ENCODE measurements at places on chromosomes 5 and 9.

DNA sequence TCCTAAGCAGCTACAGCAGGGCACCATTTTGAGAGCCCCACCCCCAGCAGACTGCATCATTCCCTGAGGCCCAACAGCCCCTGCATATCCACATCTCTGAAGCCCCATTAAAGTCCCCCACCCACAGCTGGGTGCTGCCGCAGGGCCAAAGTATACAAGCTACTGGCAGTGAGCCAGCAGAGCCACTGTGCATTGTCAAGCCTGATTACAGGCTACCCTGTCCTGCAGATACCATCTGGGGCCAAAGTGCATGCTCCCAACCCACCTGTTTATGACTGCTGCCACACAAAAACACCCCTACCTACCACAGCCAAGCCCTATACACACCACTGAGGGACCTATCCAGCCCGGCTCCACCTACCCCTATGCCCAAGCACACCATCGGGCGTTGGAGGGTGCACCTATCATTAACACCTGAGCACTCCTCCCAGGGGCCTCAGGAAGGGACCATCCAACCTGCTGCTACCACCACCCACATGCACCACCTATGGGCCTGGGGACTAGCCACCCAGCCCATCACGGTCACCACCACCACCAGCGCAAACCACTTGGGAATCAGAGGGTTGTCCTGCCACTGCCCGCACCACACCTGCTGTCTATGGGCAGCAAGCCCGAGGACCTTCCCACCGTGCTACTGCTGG lies 105.0 kb downstream of the PLPP1 start:
- DNase-seq: no peak

DNA sequence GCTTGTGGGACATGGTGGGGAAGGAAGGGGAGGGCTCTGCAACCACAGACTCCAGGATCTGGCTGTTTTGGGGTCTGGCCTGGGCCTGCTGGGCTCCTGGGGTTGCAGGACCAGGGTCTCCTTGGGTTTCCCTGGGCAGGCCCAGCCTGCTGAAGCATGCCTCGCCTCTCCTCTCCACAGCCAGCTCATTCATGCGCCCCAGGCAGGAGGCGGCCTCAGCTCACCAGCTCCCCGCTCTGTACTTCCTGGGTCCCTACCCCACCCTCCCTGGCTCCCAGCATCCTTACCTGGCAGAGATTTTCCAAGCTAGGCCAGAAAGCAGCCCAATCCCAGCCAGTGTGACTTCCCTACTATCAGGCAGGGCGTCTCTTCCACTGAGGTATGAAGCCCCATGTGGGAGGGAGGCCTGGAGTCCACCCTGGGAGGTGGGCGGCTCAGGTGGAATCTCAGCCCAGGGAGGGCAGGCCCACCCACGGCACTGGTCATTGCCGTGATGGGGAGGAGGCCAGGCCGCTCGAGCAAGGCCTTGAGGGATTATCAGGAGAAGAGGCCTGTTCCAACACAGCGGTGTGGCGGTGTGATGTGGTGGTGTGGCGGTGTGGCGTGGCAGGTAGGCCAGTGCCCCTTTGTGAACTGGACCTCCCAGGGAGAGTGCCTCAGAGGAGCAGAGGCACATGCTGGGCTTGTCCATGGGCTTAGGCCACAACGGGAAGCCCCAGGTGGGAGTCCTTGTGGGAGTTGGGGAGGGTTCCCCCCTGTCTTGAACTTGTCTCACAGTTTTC lies 103.4 kb downstream of the DAB2IP start:
- DNase-seq: no peak

- no peak for DNase-seq
Observed at GRCh38 chr5:158561562-158562190, 538.0 kb downstream of the EBF1 start.

DNA sequence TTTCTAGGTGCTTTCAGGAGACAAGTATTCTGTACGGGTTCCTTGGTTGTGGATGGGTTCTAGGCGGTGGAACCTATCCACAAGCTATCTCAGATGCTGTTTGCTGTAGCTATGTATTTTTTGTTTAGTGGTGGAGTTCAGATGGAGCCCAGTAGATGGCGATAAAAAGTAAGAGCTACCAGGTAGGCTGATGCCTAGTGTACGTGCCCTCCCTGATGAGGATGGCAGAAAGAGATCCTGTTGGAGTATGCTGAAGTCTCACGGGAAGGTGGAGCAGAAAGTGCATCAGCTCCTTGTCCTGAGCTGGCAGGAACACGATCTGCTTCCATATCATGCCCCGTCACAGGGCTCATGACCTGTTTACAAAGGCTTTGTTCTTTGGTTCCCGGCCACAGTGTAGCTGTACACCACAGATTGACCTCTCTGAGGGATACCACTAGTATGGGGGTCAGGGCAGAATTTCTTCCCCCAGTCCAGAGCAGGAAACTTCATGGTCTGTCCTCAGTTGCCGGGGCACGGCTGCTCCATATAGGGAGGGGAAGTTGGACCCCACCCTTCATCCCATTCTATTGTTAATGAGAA lies 12.6 kb upstream of the UGT3A2 start:
- DNase-seq: no peak

DNA sequence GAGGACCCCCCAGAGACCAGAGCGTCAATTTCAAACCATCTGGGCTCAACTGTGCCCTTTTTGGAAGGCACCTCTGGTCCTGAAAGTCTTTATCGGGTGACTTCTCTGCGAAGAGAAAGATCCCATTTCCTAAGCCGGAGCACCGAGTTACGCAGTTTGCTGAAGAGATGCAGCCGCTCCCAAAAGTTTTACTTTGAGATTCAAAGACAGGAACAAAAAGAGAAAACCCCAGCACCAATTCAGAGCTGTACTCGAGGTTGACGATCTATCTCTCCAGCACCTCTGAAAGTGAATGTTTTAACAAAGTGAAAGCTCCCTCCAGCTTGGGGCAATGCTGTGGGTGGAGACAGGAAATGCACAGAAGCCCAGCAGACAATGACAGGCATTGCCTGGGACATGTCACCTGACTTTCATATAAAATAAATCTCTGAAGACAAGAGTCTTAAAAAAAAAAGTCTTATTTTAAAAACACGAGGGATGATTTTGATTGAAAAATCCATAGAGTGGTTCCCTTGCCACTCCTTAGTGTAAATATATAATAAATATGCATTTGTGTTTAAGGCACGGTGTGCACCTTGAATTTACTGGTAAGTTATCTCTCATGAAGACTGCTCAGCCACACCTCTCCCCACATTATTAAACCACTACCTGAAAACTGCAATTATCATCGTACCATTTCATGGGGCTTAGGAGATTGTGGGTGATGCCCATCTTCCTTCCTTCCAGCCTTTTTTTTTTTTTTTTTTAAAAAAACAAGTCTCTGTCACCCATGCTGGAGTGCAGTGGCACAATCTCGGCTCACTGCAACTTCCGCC lies 79.9 kb downstream of the FNBP1 start:
- no peak for DNase-seq

DNA sequence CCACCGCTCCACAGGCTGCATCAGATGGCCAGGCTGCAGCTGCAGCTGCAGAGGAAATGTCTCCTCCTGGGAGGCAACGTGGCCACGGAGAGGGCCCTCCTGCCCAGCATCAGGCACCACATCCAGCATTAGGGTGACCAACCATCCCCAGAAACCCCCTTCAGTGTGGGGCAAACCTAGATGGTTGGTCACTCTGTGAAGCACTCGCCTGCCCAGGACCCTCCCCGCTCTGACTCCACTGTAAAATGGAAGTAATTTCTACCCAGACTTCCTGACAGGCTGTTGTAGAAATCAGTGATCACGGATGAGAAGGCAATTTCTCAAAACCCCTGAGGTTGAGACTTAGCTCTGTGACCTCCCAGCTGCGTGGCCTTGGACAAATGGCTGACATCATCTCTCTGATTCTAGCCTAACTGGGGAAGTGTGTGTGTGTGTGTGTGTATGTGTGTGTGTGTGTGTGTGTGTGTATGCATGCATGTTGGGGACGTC lies 31.6 kb downstream of the B4GALT1 start:
- DNase-seq: no peak
